ENCODE measurements at places on chromosomes 1 and 21.
A peak's percentile ranks its signal among the peaks of the same experiment; 100 is the strongest.

- no peak for DNase-seq
Measured at GRCh38 chr1:19639999-19640362, 4.1 kb upstream of the NBL1 start.

- DNase-seq = no peak
Measured at GRCh38 chr1:151504252-151504651, 6.9 kb upstream of the CGN start.

DNA sequence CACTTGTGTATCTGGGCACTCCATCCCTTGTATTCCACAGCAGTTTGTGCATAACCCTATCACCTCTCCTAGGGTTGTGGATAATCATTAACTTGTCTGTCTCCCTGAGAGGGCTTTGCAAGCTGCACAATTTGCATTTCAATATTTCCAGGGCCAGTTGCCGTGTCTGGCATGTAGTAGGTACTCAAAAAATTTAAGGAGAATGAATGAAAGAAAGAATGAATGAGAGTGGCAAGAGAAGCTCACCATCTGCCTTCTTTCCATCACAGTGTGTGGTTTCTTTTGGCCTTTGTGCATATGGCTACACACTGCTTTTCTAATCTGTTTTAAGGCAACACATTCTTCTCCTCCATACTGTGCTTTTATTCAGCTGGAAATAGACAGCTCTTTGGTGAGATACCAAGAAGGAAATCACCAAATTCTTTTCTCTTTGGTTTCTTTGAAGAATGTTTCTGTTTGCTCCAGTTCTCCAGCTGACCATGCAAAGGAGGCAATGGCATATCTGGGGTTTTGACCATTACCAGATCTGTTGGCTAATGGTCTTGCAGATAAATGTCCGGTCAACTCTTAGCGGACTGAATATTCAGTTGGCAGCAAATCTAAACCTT is 49.4 kb downstream of the NGF start:
- no peak for DNase-seq

DNA sequence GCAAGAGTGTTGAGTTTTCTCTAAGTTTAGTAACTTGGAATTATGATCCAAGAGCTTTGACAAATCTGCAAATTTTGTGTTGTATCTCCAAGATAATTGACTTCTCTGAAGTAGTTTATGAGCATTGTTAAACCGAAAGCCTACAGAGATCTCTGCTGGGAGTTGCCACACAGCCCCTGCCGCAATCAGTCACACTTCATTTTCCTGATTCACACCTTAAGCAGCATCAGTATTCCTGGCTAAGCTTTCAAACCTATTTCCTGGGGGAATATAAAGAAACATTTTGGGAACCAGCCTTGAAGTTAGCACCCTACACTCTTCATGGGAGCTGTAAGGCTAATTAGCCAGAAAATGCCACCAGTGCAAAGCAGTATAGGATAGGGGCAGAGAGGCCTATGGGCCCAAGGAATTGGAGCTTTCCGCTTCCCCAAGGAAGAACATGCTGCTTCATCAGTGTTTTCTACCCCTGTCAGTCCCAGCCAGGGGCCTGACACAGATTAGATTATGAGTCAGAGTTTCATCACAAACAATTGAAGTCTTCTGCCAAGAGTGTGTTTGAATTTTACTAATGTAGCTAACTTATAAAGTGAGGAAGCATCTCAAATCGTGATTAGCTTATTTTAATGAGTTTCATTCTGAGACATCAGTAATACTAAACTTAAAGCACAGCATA is 23.2 kb upstream of the CACYBP start:
- DNase-seq = no peak

DNA sequence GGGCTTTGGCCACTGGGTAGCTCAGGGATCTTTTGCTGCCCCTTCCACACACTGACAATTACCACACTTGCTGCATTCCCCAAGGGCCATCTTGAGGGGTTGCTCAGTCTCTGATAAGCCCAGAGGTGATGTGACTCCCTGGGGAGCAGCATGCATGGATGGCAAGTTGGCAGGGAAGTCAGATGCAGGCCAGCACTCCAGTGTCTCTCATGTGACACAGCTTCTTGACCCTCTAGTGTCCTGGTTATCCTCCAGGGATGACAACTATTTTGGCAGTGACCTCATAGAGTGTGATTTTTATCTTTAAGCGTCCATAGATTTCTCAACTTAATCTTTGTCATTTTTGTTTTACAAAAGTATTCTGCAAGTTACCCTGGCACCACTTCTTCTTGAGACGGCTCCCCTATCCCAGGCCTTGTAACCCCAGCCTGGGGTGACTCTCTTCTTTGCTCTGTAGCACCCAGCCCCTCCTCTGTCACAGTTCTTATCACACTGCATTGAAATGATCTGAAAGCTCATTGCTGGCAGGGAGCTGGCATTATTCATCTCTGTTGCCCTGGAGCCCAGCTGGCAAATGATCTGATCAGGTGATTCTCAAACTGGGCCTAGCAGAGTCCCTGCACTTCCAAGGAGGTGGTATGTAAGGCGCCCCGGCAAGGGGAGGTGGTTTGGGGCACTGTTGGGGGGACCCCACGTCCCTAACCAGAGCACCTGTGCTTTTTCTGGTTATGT is 72.6 kb downstream of the TENT5C start:
- peak; percentile 51 for DNase-seq

GRCh38 chr1:210457568-210457967 is 128.9 kb downstream of the HHAT start:
- no peak for DNase-seq

GRCh38 chr1:2242814-2243725 is 15.0 kb downstream of the SKI start:
- no peak for DNase-seq

DNA sequence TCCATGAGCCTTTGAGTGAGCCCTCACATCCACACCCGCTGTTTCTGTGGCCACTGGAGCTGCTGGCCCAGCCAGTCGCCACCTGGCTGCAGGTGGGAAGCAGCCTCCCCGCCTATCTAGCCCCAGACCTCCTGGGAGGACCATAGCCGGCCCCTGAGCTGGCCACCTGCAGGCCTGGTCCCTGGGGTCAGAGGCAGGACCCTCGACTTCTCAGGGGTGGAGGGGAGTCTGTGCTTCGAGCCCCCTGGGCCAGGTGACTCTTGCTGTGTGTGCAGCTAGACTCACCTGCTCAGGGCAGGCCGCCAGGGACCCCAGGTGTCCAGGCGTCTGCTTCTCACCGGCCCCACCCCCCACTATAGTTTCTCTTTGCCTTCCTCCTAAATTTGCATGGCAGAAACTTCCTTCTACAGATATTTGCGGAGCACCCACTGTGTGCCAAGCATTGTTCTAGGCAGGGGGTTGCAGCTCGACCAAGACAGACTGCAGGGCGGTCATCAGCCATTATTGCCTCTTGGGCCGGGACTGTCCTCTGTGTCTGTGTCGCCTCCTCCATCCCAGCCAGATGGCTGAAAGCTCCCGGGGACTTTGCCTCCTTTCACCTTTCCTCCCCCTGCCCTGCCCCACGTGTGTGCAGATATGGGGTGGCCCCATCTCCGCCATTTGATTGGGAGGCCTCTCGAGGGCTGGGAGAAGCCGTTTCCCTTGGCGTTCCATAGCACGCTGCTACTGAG is 27.3 kb downstream of the SPSB1 start:
- DNase-seq = no peak

DNA sequence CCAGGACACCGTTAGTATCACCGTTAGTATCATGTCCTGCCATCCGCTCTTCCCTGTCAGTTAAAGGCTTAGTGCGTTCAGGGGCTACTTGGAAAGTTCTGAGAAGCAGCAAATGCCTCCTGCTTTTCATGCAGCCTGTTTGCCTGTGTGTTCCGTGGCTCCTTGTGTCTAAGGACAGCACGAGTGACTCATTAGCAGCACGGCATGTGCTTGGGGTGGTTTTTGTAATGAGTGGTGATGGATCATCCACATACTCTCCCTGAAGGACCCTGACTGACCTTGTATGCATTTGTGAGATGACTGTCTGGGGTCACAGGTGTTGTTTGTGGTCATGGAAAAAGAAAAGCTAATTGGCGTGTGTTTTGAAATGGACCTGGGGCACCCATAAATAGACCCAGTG is 221.9 kb downstream of the PBX1 start:
- no peak for DNase-seq

GRCh38 chr1:184577319-184577718 is 177.3 kb downstream of the EDEM3 start:
- DNase-seq = no peak

- DNase-seq = no peak
Measured at GRCh38 chr1:213987927-213988506, at the start of gene PROX1. Gene PROX1 (plus strand): TSS chr1:213987973. CDS start chr1:213996536, 8,563 bp downstream.

GRCh38 chr1:156212833-156213643 is at the start of gene PMF1:
Gene PMF1 (plus strand): TSS chr1:156213007. CDS start chr1:156213016, 9 bp downstream.
- peak; percentile 97 for DNase-seq

Data from NB4 (cell line).